ENCODE measurements at places on chromosomes 3 and 15.

DNA sequence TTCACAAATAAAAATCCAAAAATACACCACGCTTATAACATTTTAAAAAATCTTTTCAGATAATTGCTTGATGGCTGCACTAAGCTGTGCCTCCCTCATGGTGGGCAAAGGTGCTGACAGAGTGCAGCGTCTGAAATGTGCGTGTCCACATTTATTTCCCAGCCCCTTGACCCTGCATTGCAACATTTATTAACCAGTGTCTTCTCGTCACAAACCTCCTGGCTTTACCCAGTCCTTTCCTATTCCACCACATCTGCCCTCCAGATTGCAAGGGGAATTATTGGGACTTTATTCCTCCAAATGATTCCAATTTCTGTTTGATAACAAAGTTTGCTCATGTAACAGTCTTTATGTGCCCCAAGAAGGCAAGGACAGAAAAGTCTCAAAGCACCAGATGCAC is 5.5 kb downstream of the RASGRP1 start:
- no peak for DNase-seq

- no peak for DNase-seq
Observed at GRCh38 chr3:30486368-30486767, 120.0 kb upstream of the TGFBR2 start.

- DNase-seq: peak; percentile 13
Observed at GRCh38 chr3:62332835-62333244, 40.5 kb downstream of the FEZF2 start.

GRCh38 chr3:119597548-119598288 is at the start of gene PLA1A:
Gene PLA1A (plus strand): TSS chr3:119597885. CDS start chr3:119597914, 29 bp downstream.
- no peak for DNase-seq

DNA sequence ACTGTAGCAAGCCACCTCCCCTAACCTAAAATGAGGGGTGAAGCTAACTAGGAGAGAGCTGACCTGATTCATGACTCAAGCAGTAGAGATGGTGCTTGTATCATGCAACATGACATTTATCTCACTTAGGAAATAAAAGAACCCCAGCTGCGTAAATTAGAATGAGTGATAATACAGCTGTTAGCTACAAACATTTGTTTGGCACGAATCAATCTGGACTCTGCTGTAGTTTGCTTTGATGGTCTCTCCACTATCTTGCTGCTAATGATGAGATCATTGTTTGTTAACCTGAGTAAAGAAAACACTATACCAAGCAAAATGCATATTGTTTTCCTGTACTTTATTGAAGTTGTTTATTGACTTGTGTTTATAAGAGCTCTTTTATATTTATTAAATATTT is 92.6 kb downstream of the ALDH1A2 start:
- DNase-seq: no peak

- DNase-seq: no peak
Observed at GRCh38 chr3:137335478-137335877, 377.7 kb downstream of the IL20RB start.

DNA sequence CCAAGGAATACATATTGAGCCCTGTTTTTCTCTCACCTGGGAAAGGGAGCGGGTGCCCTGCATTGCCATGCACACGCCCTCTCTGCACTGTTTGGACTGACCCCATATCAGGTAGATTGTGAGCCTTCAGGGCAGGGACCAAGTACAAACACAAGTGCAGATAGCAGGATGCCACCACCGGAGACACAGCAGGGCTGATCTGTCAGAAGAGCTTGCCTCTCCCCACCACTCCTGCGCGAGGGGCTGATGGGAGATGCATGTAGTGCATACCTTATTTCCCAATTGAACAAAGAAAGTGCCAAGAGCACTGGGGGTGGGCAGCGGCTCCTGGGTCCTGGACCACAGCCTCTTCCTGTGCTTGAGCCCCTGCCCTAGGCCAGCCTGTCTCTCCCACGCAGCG is 9.0 kb upstream of the SLCO2A1 start:
- no peak for DNase-seq

DNA sequence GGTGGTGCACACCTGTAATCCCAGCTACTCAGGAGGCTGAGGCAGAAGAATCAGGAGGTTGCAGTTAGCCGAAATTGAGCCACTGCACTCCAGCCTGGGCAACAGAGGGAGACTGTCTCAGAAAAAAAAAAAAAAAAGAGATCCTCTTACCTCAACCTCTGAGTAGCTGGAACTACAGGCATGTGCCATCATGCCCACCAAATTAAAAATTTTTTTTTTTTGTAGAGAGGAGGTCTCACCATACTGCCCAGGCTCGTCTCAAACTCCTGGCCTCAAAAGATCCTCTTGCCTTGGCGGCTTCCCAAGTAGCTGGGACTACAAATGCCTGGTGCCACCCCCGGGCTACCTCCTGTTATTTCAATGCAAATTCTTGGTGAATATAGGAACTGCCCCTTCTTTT is 1.5 kb downstream of the UMPS start:
- DNase-seq: no peak

DNA sequence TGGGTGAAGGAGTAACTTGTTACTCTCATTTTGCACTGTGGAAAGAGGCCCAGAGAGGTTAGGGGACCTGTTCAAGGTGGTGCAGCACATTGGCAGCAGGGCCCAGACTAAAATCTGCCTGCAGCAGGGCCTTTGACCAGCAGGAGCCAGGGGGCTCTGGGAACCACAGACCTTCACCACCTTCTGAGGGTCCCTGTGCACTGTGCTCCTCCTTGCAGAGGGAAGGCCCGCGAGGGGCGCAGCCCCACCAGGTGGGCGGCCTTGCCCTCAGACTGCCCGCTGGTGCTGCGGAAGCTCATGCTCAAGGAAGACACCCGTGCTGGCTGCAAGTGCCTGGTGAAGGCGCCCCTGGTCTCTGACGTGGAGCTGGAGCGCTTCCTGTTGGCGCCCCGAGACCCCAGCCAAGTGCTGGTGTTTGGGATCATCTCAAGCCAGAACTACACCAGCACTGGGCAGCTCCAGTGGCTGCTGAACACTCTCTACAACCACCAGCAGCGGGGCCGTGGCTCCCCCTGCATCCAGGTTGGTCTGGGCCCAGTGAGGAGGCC is 61.5 kb upstream of the FGD5 start:
- no peak for DNase-seq

DNA sequence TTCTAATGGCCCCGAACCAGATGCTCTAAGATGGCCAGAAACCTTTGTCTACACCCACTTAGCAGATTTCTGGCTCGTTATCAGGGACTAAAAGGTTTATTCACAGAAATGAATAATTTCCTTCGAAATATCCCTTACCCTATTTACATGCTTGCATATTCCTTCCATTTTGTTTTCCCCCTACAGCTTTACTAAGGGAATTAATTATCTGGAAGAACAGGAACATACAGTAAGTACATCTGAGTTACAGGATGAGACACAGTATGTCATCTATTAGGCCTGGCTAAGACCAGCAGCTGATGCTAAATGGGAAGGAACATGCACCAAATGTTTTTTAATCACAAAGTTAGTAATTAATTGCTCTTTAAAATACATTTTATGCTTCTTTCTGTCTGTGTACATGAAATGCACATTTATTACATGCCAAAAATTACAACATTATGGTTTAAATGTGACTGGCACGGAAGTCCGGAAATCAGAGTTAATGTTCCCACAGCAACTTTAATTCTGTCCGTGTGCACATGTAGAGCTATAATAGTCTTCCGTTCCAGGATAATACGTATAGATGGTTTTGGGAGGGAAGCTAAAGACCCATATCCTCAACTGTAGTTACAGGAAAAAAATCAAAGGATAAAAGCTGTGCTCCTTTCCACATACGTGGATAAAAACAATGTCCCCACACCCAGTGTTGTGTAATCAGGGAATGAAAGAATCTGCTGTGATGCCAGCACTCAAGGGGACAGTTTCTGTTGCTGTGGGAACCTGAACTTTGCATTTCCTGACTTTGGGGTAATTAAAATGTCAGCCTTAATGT is 82.0 kb downstream of the TIGIT start:
- no peak for DNase-seq

DNA sequence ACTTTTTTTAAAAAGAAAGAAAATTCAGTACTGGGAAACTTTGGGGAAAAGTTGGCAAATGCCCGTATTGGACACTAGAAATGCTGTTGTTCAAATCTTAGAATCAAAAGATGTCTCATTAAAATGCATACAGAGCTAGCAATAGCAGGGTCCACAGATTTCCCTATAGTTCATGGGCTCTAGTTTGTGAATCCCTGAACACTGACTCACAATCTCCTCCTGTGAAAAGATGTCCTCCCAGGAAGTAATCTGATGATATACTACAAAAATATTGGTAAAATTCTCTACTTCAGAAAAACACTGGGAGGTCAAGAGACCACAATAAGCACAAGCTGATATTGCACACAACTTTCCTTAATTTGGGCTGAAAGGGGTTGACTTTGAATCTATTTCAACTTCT is 568.4 kb upstream of the ZNF385D start:
- no peak for DNase-seq

DNA sequence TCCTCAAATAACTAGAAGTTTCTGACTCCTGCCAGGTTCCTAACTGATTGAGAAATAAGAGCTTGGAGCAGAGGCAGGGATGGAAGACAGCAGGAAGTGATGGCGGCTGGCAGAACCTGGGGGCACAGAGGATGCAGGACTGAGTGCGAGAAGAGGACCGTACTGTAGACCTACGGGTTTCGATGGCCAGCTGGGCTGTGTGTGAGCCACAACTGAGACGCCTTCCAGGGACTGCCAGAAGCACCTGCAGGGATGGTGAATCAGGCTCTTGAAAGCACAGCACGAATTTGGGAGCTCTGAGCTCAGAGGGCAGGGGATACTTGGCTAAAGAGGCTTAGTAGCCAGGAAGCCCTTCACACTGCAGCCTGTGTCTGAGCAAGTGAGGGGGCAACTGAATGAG is 165.6 kb downstream of the ABHD5 start:
- DNase-seq: no peak

DNA sequence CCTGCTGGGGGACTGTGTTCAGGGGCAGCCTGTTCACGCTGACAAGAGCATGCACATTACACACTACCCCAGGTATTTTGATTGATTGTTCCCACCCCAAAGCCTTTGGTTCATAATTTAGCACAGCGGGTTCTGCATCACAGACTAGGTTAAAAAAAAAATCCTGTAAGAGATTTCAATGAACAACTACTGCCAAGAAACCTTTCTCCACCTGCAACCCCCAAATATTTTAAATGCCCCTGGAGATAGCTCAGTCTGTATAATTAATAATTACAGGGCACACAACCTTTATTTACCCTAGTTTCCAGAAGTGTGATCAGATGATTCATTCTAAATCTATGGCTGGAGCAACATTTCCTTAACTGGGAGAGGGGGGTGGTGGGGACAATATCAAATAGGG is 87.6 kb downstream of the NR2F2 start:
- DNase-seq: no peak

GRCh38 chr3:7877312-7877711 is 624.3 kb upstream of the LMCD1 start:
- DNase-seq: no peak

DNA sequence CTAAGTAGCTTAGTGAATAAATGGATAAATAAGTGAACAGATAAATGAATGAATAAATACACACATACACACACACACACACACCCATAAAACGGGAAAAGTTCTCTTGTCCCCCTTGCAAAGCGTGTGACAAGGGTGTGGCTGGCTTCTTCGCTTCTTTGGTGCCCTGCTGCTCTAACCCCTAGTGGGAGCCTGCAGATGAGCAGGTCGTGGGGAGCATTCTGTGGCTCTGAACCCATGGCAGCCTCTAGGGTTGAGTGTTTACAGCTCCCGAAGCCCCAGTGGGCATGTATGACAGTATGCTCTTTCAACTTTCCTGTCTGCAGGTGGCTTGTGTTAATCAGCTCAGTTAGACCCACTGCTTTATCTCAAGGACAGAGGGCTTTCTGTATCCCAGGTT is 582.3 kb downstream of the EDEM1 start:
- DNase-seq: no peak

- DNase-seq: no peak
Observed at GRCh38 chr3:50671331-50671730, 3.4 kb upstream of the DOCK3 start.

GRCh38 chr15:51160484-51160883 is 65.8 kb upstream of the TNFAIP8L3 start:
- DNase-seq: peak; percentile 93

DNA sequence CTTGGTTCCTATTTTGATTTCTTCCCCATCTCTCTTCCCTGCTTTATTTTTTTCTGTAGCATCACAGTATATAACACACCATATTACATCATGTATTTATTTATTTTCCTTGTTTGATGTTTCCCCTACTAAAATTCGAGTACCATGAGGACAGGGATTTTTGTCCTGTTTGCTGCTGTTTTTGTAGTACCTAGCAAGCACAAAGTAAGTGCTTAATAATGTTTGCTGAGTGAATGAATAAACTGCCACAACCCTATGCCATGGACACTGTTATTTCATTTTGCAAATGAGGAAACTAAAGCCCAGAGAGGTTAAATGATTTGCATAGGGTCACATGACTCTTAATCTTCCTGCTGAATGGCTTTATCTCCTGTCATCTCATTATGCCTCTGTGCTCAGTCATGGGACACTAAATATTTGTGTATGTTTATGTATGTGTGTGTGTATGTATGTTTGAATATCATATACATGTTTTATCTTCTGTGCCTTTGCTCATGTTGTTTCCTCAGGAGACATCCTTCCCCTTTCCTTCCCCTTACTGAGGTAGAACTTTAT is 26.1 kb upstream of the MGA start:
- no peak for DNase-seq

DNA sequence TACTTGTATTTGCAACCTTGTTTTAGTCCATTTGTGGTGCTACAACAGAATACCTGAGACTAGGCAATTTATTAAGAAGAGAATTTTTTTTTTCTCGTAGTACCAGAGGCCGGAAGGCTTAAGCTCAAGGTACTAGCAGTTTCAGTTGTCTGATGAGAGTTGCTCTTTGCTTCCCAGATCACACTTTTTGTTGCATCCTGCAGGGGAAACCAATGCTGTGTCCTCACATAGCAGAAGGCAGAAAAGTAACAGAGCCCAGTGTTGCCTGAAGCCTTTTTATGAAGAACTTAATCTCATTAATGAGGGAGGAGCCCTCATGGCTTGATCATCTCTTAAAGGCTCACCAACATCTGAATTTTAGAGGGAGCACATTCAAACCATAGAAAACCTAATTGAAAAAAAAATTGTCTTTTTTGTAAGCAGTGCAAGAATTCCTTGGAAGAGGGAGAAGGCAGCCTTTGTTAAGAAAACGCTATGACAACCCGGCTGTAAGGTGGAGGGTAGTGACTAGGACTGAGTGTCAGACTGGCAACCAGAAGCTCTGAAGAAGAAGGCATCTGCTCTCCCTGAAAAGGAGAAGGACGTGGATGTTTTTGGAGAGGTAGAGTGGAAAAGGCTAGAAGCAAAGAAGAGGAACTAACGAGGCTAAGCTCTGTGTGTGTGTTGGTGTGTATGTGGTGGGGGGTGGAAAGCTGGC is 1245.3 kb downstream of the ROBO2 start:
- DNase-seq: no peak

- no peak for DNase-seq
Observed at GRCh38 chr3:71972031-71972430, 187.1 kb upstream of the PROK2 start.

- no peak for DNase-seq
Observed at GRCh38 chr3:115808244-115808643, 184.9 kb downstream of the GAP43 start.

DNA sequence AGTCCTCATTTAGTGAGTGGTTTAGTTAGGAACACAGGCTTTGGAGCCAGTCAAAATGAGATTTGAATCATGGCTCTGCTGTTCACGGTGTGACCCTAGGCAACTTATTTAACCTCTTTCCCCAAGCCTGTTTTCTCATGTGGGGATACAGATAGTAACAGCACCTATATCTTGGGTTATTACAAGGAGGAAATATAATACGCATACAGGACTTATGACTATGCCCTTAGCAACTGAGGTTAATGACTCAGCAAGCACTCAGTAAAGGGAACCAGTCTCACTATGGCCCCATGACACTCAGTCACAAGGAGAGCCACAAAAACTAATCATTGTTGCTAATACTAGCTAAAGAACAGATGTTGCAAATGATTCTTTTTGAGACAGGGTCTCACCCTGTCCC is 45.9 kb downstream of the SUMF1 start:
- DNase-seq: no peak
